ENCODE measurements at places on chromosomes 5 and 9.

DNA sequence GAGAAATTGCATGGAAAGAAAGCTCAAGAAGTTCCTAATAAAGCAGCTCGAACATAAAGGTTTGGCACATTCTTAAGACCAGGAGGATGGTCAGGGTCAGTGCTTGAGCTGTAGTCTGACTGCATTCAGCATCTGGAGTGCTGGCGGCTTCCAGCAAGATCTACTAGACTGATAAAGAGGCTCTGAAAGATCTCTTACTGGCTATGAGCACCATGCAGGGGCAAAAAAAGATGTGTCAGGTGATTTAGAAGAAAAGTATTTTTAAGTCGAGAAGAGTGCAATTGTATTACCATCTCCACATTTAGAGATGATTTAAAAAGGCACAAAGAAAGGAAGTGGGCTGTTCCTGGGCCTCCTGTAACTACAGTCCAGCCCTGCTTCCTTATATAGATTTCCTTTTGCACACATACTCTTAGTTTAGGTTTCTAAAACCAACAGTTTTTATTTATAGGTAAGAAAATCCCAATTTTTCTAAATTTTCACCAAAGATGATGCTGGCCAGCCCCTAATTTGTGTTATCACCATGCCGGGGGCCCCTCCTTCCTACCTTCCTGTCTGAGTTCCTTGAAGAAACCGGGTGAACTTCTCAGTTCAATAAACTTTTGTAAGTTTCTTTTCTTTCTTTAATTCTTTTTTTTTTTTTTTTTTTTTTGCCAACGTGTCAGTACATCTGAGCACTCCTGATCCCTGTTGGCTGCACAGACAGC, 65.9 kb upstream of the PLPP1 start:
- DNase-seq: no peak

DNA sequence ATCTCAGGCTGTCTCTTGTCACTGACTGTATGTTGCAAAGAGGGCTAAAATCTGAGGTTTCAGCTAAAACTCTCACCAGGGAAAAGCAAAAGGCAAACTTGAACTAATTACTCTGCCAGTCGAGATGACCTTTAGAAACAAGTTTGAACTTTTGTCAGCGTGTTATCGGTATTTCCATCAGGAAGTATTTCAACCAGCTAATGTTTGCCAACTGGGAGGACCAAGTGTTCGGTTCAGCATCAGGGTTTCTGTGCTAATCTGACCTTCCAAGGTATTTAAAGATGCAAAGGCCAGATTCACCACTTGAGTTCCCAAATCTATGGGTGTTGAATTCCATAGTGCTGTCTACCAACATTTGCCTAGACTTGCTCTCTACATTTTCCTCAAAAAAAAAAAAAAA, 230.5 kb downstream of the SLIT3 start:
- no peak for DNase-seq

GRCh38 chr5:125720348-125720685, 702.9 kb upstream of the GRAMD2B start:
- no peak for DNase-seq

DNA sequence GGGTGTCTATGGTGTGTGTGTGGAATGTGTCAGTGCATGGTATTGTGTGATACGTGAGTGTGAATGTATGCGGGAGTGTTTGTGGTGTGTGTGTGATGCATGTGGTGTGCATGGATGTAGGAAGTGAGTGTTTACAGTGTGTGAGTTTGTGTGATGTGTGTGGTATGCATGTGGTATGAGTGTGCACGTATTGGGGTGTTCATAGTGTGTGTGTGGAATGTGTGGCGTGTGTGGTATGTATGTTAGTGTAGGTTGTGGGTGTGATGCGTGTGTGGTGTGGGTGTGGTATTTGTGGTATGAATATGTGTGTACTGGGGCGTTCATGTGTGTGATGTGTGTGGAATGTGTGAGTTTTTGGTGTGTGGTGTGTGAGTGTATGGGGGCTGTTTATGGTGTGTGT, 40.1 kb upstream of the BICD2 start:
- DNase-seq: no peak

DNA sequence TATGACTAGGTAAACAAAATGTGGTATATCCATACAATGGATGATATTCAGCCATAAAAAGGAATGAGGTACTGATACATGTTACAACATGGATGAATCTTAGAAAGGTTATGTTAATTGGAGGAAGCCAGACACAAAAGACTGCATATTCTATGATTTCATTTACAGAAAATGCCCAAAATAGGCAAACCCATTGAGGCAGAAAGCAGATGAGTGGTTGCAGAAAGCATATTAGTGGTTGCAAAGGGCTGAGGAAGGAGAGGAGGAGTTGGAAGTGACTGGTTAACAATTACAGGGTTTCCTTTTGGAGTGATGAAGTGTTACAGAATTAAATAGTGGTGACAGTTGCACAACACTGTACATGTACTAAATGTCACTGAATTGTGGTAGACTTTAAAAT, 17.7 kb downstream of the PLGRKT start:
- DNase-seq: no peak

DNA sequence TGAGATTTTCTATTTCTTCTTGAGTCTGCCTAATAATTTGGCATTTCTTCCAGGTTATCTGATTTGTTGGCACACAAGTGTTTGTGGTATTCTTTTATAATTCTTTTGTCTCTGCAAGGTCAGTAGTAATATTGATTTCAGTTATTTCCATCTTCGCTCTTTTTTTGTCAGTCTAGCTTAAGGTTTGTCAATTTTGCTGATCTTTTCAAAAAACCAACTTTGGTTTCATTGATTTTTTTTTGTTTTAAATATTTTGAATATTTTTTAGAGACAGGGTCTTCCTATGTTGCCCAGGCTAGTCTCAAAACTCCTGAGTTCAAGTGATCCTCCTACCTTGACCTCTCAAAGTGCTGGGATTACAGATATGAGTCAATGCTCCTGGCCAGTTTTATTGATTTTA, 162.8 kb downstream of the BARX1 start:
- DNase-seq: no peak

GRCh38 chr9:94925751-94926430, 199.4 kb downstream of the AOPEP start:
- DNase-seq: no peak

GRCh38 chr9:123414204-123414603, 58.2 kb downstream of the CRB2 start:
- DNase-seq: no peak

- DNase-seq: no peak
Measured at GRCh38 chr9:72361217-72361616, 3.8 kb downstream of the ZFAND5 start.

- DNase-seq: no peak
Measured at GRCh38 chr5:124239572-124239971, 506.9 kb downstream of the ZNF608 start.

DNA sequence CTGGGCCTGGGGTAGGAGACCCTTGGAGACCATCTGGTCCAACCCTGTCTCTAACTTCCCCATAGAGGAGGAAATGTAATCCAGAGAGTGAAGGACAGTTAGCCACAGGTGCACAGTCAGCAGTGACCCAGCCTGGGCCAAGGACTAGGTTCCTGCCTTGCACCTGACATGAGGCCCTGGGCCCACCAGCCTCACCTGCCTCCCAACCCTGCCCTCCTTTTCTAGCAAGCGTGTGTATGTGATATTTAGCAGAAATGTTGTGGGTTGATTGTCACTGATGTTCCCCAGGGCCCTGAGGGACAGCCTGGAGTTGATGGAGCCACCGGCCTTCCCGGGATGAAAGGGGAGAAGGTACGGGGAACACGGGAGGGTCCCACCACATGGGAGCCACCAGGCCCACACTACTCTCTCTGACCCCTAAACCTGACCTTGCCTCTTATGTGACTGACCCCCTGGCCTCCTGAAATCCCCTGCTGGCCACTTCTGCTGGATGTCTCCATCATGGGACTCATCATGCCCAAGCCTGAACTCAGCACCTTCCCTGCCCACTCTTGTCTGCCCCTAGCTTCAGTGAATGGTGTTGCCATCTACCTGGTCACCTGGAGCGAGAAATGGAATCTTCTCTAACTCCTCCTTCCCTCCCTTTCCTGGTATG, 79.2 kb upstream of the TGFBR1 start:
- DNase-seq: no peak

DNA sequence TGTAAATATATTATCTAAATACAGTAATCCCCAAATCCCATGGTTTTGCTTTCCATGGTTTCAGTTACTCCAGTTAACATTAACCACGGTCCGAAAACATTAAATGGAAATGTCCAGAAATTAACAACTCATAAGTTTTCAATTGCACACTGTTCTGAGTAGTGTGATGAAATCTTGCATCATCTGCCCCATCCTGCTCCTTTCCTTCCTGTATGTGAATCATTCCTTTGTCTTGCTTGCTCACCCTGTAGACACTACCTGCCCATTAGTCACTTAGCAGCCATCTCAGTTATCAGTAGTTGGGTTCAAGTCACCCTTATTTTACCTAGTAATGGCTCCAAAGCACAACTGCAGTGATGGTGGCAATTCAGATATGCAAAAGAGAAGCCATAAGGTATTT, 1568.5 kb upstream of the WWC1 start:
- no peak for DNase-seq

GRCh38 chr9:80698725-80699410, 990.5 kb downstream of the TLE1 start:
- DNase-seq: no peak

Data from WTC11 (cell line).